ENCODE measurements at places on chromosomes 5 and 9.

- peak; percentile 70 for DNase-seq
These were observed 134.3 kb downstream of the PPP2R2B start for GRCh38 chr5:146744068-146744745.

DNA sequence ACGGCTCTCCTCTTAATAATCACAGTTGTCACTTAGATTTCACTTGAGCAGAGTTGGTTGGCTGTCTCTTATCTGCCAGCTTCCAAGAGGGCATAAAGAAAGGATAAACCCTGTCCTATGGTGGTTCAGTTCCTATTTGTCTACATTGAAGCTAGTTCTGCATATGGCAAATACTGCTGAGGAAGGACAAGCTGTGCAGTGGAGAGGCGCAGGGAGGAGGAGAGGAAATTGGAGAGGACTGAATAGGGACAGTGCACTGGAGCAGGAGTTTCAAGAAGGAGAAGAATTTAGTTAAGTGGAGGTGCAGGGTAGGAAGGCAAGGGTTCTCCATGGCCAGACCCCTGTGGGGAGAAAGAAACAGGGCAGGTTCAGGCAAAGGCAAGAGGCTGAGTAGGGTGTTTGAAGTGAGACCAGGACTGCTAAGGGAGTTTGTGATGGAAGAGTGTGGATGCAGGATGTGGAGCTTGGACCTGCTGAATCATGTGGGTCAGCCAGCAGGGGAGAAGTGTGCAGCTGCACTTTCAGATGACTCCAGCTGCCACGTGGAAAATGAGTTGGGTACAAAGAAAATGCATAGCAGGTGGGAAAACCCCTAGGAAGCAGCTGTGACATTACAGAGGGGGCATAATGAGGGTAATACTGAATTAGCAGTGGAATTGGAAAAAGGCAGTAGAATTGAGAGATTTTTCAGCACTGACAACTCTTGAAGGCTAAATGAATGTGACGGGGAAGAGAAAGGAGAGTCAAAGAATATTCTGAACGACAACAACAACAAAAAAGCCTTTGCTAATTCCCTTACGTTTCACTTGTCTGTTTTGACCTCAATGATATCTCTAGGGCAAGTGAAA lies 66.8 kb downstream of the MAMDC2 start:
- peak; percentile 73 for DNase-seq

DNA sequence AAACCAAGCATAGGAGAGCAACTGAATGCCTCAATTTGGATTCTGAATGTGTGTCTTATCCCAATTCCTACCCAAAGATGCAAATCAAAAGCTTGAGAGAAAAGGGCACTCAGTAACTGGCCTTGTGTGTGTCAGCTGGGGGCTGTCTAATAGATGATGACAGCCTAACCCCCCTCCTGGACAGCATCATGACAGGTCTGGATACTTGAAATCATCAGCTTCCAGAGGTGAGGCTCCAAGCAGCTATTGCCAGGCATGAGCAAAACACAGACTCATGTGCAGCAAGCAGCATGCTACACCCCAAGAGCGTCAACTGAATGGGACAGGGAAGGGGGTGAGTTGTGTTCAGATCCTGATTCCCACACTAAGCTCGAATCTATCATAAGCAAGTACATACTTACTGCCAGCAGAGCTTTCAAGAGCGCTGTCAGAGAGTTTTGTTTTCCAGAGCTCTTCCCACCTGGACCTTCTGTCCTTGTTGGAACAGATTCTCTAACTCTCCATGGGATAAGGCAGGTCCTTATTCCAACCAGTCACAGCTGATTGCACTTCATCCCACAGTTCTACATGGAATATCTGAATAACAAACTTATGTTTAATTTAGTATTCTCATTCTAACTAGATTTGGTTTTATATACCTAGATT lies 467.5 kb downstream of the DTWD2 start:
- no peak for DNase-seq

DNA sequence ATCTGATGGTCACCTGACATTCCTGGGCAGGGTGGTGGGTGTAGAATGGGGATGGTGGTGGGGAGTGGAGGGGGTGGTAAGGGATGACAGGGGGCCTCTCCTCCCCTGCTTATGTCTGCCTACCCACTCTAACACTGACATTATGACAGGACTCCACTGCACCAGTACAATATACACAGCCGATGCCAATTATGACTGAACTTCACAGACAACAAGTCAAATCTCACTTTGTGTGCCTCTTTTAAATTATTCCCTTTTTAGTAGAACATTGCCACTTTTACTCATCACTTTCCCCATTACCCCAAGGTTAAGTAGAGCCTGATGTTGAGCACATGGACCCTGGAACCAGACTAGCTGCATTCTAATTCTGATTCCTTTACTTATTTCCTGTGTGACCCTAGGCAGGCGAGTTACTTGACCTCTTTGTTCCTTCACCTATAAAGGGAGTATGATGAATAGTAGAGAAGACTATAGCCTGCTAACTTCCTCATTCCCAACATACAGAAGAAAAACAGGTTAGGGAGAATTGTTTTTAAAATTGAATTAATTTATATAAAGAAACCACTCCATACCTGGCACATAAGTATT lies 464.7 kb downstream of the DMRT2 start:
- no peak for DNase-seq

DNA sequence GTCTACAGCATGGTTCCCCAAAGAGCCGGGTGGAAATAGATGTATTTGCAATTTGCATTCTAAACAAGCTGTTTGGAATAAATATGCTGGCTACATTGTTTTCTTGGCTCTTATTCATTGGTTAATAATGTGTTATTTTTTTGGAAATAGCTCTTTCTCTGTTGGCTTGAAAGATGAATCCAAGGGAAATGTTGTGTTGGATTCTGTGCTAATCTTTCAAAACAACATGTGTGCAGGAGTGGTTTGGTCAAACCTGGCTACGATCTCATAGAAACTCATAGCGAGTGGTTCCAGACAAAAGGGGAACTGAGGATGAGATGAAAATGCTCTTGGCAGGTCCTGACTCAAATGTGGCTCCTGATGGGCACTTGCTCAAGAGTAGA lies 63.7 kb upstream of the CXCL14 start:
- DNase-seq: no peak

DNA sequence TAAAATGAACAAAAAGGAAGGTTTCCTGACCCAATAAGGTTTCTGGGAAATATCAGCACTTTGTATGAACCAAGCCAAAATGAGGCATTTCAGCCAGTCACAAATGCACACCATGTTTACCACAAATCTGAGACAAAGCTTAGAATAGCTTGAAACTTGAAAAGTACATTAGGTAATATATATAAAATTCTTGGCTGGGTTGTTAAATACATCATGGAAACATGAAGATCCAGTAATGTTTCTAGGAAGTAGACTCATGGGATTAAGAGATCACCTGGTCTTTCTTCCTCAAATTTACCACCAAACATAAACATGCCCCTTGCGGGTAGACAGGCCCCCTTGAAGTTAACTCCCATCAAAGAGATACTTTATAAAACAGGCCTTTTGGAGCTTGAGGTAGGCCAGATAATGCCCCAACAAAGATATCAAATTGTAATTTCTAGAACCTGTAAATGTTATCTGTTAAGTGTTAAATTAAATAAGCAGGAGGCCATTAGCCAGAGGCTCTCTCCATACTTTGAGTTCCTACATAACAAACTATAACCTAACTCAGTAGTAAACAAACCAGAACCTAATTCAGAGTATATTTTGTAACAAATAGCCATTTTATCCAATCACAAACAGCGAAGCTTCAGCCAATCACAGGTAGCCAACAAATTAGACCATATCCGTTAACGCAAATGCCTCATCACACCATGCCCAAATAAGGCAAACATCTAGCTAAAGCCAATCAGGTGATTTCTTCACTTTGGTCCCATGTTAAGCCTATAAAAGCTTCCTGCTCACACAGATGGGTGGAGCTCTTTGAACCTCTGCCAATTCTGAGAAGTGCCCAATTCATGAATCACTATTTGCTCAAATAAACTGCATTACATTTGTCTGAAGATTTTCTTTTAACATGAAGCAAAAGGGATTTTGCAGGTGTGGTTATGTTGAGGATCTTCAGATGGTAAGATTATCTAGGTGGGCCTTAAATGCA lies 127.9 kb upstream of the TARS1 start:
- peak; percentile 91 for DNase-seq

DNA sequence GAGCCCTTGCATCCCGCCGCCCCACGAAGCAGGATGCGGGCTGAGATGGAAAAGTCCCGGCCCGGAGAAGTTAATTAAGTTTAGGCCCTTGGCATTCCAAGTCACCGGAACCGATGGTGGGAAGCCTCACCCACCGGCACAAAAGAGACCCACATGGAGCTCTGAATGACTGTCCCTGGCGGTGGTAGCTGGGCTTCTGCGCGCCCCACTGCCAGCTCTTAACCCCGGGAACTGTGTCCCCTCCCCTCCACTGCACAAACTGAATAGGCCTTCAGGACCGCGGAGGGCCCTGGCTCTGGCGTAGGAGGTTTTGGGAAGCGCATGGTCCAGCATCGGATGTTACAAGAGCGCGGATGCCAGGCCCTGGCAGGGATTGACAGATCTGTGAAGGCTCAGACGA lies 291.1 kb upstream of the TUT7 start:
- DNase-seq: no peak

GRCh38 chr5:108814551-108814950 lies 66.9 kb downstream of the FER start:
- DNase-seq: no peak

DNA sequence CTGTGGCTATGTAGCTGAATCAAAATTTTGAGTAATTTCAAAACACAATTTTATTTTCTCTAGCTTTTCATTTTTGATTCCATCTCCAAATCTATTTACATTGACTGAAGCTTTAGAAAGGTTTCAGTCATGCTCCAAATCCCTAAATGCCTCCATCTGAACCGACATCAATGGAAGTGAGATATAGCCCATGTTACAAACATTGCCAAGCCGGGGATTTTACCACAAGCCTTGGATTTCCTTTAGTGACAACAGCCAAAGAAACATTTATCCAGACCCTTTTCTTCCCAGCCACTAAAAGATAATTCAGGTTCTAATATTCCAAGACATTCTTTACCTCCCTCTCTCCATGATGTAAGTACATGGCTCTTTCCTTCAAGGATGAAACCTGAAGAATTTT lies 1087.7 kb upstream of the SEMA6A start:
- DNase-seq: no peak

DNA sequence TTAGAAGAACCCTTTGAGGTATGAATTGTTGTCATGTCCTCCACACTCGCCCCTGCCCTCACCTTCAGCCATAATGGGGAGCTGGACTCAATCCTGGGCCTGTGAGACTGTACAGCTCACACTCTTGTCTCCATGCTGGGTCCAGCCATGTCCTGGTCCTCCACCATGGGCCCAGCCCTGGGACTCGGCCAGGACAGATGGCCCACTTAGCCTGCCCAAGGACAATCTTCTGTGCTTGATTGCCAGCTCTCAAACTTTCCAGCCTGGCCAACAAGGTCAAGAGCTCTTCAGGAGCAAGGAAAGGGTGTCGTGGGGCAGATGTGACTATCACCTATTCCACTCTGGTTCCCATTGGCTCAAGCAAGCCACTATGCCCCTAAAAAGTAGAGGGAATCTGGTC lies 90.8 kb downstream of the HRH2 start:
- no peak for DNase-seq

DNA sequence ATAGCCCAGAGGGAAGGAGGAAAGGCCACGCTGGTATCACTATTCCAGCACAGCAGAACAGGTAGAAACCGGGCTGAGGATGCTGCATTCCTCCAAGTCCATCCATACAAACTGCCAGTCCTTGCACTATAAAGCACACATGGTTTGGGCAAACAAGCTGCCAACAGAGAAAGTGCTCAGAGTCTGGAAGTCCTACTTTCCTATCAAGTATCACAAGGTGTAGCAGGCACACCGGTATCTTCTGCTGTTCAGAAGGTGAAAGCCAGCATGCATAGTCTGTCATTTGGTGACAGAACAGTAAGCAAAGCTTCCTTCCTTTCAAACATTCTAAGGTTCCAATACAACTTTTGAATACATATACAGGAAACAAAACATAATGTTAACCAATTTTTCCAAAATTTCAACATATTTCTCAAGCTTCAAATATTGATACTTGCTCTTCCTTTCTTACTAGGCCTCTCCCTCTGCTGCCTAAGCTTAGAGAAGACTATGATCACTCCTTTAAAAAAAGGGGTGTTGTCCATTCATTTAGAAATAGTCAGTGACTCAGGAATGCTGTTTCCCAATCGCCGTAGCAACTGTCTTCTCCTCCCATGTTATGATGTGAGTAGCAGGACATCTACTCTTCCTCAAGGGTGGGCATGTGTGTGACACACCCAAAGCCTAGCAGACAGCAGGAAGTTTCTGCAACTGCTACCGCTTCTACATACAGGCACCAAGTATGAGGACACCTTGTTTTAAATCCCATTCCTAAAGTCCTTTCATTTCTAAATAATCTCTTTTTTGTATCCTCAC lies 14.7 kb downstream of the DIAPH1 start:
- DNase-seq: peak; percentile 87

- no peak for DNase-seq
These were observed 372.1 kb downstream of the NTRK2 start for GRCh38 chr9:85041466-85042137.

All from astrocyte of the spinal cord (primary cell).